ENCODE measurements at places on chromosomes 5 and 9.

- DNase-seq: no peak
Measured at GRCh38 chr5:57989378-57989777, 470.5 kb downstream of the PLK2 start.

- no peak for DNase-seq
Measured at GRCh38 chr5:133360693-133361472, 251.5 kb downstream of the FSTL4 start.

DNA sequence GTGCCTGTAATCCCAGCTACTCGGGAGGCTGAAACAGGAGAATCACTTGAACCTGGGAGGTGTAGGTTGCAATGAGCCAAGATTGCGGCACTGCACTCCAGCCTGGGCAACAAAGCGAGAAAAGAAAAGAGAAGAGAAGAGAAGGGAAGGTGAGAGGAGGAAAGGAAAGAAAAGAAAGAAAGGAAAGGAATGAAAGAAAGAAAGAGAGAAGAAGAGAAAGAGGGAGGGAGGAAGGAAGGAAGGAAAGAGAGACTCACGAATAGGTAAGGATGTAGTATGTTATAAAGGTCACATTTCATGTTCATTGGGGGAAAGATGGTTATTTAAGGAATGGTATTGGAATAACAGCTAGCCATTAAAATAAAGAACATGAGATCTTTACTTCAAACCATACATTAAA is 10.4 kb upstream of the ANP32B start:
- DNase-seq: no peak

DNA sequence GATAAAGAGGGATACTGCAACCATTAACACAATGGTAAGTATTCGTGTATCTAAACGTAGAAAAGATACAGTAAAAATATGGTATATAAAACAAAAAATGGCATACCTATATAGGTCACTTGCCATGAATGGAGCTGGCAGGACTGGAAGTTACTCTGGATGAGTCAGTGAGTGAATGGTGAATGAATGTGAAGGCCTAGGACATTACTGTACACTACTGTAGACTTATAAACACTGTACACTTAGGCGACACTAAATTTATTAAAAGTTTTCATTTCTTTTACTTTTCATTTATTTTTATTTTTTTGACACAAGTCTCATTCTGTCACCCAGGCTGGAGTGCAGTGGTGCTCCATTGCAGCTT is 14.1 kb downstream of the TDRD7 start:
- no peak for DNase-seq

GRCh38 chr9:20244271-20244670 is 378.0 kb downstream of the MLLT3 start:
- no peak for DNase-seq

GRCh38 chr5:98763001-98763630 is 10.3 kb upstream of the RGMB start:
- no peak for DNase-seq

DNA sequence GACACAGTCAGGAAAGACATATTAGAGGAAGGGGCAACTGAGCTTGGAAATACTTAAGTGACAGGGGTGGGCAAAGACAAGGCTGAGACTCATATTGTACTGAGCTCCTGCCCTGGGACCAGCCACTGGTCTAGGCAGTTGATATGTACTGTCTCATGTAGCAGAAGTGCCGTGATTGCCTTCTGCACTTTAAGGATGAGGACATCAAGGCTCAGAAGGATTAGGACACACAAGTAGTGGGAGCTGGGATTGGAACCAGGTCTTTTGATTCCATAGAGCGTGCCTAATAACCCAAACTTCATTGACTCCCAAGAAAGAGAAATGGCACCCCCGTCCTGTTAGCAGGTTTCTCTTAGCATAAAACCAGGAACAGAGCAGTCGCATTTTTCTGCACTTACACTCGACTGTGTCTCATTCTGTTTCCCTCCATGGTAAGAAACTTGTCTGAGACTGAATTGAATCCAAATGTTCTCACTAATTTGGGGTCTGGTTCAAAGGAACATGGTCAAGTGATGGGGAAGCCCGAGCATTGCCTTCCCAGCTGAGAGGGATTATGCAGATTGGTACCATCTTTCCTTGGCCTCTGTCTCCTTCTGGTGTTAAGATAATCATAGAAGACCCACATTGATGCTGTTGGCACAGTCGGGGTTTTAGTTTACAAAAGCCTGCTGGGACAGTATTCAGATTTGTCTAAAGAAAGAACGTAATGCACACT is 70.4 kb downstream of the ANGPTL2 start:
- DNase-seq: no peak

Measured in NCI-H1436 (cell line).